ENCODE measurements at places on chromosomes 11 and 22.

DNA sequence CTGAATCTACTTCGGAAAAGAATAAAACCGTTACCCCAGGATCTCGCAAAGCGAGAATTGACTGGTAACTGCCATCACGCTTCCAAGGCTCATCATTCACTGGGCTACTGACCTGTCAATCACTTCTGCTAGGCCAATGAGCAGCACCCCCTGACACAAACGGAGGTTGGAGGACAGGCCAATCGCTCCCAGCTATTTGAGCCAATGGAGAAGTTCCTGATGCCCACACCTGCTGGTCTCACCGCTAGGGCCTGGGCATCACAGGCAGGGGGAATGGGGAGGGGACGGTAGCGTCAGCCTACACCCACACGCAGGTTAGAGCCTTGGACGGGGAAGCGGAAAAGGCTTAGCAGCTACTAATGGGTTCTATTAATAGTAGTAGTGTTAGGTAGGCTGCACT is 56.7 kb upstream of the CHST1 start:
- DNase-seq: no peak

- DNase-seq: no peak
These were observed 92.9 kb upstream of the RCN1 start for GRCh38 chr11:31997955-31998354.

DNA sequence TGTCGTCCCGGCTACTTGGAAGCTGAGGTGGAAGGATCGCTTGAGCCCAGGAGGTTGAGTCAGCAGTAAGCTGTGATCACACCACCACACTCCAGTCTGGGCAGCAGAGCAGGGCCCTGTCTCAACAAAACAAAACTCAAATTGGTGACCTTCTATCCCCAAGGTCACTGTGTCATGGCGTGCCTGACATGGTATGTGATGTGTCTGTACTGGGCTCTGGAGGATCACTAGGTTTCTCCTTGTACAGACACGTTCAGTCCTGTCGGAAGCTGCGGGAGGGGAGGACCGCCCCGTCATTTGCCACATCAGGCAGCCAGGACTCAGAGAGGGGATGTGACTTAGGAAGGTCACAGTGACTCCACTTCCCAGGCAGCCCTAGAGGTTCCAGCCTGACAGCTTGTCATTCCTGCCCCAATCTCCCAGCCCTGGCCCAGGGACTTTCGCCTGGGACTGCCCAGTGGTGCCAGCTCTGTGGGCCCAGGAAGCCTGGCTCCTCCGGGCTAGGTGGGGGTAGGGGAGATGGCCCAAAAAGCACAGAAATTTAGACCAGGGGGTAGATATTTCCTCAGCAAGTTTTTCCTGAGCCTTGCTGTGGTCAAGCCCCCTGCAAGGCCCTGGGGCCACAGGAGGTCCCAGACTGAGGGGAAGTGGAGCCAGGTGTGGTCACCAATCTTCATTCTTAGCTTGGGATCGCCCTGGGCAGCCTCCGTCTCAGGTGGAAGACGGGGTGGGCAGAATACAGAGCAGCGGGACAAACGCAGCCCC is 53.2 kb downstream of the TRIOBP start:
- no peak for DNase-seq

GRCh38 chr11:97614606-97615005 is 1224.8 kb downstream of the JRKL start:
- no peak for DNase-seq

DNA sequence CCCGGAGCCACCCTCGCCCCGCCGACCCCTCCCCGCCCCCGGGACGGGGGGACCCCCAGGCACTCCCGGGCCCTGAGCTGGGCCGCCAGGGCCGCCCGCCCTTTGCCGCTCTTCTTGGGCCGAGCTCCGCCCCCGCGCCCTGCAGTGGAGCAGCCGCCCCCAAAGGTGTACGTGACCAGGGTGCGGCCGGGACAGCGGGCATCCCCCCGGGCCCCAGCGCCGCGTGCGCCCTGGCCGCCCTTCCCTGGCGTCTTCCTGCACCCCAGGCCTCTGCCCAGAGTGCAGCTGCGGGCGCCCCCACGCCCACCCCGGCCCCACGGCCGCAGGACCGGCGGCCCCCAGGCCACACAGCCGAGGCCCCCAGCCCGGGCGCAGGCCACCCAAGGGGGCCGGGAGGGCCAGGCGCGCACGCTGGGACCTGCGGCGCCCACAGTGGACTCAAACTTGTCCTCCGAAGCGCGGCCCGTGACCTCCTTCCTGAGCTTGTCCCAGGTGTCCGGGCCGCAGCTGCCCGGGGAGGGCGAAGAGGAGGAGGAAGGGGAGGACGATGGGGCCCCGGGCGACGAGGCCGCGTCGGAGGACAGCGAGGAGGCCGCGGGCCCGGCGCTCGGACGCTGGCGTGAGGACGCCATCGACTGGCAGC is 7.4 kb downstream of the B4GALNT4 start:
- no peak for DNase-seq

GRCh38 chr11:15179167-15179566 is 64.4 kb downstream of the INSC start:
- DNase-seq: no peak

- DNase-seq: no peak
These were observed 1198.7 kb downstream of the BRD1 start for GRCh38 chr22:48628891-48629543.

DNA sequence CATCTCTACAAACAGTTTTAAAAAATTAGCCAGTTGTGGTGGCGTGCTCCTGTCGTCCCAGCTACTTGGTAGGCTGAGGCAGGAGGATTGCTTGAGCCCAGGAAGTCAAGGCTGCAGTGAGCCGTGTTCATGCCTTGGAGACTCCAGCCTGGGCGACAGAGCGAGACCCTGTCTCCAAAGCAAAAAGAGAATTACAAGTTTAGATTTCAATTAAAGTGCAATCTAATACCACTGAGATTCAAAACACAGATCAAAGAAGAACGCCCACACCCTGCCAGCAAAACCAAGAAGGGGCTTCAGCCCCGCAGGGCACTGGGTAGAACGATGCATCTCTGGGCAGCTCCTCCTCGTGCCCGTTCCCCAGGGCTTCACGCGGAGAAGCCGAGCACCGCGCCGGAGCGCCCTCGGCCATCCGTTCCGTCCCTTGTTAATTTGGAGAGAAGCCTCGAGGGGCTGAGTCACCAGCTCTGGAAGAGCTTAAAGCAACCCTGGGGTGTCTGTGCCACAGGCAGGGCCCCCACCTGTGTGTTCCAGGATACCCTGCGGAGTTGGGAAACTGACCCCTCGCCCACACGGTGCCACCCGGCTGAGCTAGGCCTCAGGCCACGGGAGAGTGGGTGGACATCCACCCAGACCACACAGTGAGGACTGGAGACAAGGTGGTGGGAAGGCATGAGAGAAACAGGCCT is 47.0 kb downstream of the AP2A2 start:
- DNase-seq: no peak

DNA sequence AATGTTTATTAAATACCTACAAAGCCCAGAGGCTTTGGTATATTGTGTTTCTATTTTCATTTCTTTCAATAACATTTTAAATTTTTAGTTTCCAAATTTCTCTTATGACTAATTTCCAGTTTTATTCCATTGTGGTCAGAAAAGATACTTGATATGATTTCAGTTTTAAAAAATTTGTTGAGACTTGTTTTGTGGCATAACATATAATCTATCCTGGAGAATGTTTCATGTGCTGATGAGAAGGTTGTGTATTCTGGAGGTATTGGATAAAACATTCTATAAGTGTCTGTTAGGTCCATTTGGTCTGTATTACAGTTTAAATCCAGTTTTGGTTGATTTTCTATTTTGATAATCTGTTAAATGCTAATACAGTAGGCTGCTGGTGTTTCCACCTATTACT is 9.8 kb upstream of the RAG1 start:
- no peak for DNase-seq

Data from NCI-H524 (cell line).